ENCODE measurements at places on chromosomes 6 and 20. TPM values are rescaled to one million over a fixed set of nuclear protein-coding genes. Genes with fewer than 3 reads are reported as not detected.
A peak's percentile ranks its signal among the peaks of the same experiment; 100 is the strongest.

DNA sequence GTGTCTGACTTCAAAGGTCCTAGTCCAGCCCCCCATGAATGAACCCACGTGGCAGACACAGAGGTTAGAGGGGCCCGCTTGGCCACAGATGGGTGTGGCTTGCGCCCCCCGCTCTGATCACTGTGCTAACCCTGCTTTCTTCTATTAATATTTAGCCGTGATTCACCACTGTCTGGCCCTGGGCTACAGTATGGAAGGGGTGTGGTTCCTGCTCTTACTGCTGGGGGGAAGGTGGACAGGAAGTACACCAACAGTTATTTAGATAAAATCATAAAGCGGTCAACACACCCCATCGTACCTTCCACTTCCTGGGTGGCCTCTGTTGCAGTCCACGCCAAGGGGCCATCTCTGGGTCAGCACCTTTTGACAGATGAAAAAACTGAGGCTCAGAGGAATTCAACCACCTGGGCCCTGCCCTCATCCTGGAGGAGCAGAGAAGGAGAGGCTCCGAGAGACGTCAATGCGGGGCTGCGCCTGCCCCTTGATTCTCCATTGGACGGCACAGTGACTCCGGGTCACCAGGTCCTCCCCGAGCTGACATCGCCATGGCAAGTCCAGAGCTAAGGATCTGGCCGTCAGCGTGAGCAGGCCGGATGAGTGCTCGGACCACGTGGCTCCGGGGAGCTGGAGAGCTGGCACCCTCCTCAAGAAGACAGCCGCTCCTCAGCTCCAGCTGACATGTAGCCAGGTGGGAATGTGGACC lies 206.3 kb downstream of the PREX1 start:
- peak; percentile 29 for DNase-seq

SAMD5 gene
- 0.87 TPM for total RNA-seq

DNA sequence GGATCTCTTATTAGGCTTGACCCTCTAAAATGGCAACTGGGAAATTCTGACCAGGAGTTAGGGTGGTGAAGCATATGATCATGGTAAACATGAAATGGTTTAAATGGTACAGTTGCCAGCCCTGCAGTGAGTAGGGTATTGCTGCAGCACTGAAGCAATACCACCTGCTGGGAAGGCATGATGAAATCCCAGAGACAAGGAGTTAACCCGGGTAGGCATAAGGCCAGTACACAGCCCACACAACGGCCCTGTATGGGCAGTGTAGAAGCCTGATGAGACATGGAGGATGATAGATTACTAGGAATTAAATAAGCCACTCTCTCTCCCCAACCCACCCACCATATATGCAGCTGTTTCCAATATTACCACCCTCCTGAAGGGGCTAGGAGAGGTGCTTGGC lies 197.4 kb upstream of the MOCS1 start:
- no peak for DNase-seq

DNA sequence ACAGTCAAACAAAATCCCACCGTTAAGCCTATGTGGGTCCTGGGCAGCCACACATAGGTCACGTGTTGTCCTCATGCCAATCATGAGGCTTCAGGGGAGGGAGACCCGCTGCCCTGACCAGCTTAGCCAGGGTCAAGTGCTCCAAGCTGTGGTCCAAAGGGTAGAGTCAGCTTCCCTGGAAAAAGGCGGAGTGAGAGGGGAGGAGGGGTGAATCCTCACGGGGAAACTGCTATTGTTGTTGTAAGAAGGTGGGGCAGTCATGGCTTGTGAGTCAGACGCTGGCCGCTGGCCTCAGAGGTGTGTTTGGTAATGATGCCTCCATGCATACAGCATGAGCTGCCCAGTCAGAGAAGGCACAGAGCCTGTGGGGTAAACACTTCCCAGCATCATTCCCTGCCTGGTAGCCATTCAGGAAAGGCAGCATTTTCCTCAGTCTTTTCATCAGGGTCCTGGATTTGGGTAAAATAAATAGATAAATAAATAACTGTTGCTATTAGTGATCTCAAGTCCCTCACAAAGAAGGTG lies 8.7 kb downstream of the CST3 start:
- DNase-seq = peak; percentile 99

PPP1R14C gene
- 17.0 TPM for total RNA-seq

BNIP5 gene
- not detected for total RNA-seq

DNA sequence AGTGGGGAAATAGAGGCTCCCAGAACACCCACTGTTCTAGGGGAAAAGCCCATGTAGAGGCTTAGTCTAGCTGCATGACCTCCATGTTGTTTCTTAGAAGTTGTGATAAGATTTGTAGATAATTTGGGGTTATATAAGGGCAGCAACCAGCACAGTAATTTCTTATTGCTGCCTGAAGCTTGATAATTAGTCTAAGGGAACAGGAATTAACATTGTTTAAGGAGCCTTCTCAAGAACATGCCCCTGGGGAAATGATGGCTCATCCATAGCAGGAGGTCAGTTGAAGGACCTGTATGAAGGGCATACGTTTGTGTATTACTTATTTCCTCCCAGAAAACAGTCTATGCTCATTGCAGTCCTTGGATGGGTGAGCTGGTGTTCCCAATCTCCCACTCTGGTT lies 170.7 kb upstream of the SCGN start:
- DNase-seq = no peak

DNA sequence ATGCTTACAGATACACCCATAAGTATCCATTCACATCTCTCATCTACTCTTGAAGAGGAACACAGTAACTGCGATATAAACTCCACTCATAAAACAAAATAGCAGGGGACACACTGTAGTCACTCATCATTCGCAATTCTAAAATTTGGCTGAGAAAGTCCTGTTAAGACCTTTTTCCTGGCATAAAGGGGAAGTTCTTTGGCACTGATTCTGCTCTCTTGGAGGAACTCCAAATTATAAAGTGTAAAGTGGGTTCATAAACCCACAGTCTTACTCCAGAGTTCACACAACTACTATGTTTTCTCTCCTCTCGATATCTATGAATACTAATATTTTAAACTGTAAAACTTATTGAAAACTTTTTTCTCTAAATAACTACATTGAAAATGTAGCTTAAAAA lies 80.6 kb downstream of the ADGB start:
- no peak for DNase-seq

C6orf141 gene
- total RNA-seq = 2.4 TPM

CRISP2 gene
- total RNA-seq = 0.10 TPM

SLC26A8 gene
- not detected for total RNA-seq

GRCh38 chr6:147216915-147217314 lies 12.7 kb downstream of the STXBP5 start:
- no peak for DNase-seq

DNA sequence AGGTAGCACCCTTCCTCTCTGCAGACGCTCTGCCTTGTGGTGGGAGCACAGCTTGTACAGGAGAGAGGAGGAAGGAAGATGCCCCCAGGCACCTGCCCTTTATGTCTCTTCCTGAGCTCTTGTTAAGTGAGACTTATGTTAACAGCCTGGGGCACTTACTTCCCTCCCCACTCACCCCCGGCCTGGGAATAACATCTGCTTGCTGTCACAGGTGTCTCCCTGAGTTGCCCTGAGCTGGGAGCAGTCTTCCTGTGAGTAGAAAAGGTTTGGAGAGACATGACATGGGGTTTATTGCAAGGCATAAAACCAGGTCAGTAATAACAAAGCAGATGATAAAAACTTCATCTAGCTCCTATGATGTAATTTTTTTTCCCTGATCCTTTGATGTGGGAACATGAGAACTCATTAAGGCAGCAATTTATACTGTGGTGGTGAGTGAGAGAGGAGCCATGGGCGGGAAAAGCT lies 1.9 kb downstream of the SSTR4 start:
- no peak for DNase-seq

- no peak for DNase-seq
These were observed 248.9 kb upstream of the FOXQ1 start for GRCh38 chr6:1062786-1063545.

BPI gene
- total RNA-seq = not detected

TNNC2 gene
- not detected for total RNA-seq

GRCh38 chr6:95087394-95088097 lies 489.8 kb upstream of the MANEA start:
- DNase-seq = peak; percentile 87

IPCEF1 gene
- total RNA-seq = 1.7 TPM

- DNase-seq = peak; percentile 9
These were observed 30.4 kb downstream of the KCNQ2 start for GRCh38 chr20:63442100-63442493.

MYLK4 gene
- 0.52 TPM for total RNA-seq

- no peak for DNase-seq
These were observed 22.7 kb downstream of the SNAI1 start for GRCh38 chr20:50005471-50005981.

DNA sequence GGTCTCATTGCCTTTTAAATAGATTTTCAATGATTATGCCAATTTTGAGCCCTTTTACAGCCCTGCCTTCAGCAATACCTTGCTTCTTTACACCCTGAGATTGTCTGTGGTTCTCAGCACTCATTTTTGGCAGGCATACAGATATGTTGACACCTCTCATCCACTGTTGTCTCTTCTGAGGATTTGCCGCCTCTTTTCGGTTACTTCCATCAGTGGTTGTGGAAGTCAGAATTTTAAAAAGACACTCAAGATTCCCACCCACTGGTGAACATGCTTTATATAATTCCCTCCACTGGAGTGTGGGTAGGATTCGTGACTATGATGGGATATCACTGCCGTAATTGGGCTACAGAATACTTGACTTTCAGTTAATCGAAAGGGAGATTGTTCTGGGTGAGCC lies 37.4 kb upstream of the KIF13A start:
- no peak for DNase-seq

GRCh38 chr6:25706314-25707014 lies 48.1 kb upstream of the SLC17A4 start:
- DNase-seq = peak; percentile 60

RGL2 gene
- 34.5 TPM for total RNA-seq

- DNase-seq = no peak
These were observed 445.4 kb upstream of the DEFB115 start for GRCh38 chr20:30811885-30812671.

- no peak for DNase-seq
These were observed 45.2 kb downstream of the NEDD9 start for GRCh38 chr6:11187301-11187700.

DNA sequence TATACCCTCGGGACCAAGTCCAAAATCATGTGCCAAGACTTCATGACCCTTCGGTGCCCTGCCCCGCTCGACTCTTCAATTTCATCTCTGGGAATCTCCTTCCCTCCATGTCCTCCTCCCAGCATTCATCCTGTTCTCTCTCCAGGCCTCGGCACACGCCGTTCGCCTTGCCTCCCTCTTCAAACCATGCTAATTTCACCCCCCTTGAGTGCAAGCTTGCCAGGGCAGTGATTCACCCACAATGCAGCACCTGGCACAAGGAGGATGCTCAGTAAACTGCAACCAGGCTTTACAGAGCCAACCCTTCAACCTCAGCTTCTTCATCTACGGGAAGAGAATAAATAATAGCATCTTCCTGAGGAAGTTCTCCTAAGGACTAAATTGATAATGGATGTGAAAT lies 4.1 kb downstream of the KCNS1 start:
- DNase-seq = no peak

- DNase-seq = no peak
These were observed 79.6 kb downstream of the BCKDHB start for GRCh38 chr6:80186082-80186481.

TSHZ2 gene
- total RNA-seq = 0.30 TPM

GRCh38 chr20:1983301-1983700 lies 10.6 kb downstream of the PDYN start:
- DNase-seq = no peak

DNA sequence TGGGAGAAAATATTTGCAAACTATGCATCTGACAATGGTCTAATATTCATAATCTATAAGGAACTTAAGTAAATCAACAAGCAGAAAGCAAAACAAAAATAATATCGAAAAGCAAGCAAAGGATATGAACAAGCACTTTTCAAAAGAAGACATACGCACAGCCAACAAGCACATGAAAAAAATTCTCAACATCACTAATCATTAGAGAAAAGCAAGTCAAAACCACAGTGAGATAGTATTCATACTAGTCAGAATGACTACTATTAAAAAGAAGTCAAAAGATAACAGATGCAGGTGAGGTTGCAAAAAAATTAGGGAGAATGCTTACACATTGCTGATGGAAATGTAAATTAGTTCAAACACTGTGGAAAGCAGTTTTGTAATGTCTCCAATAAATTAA lies 410.2 kb downstream of the MMUT start:
- no peak for DNase-seq

- DNase-seq = no peak
These were observed 11.5 kb upstream of the SSR1 start for GRCh38 chr6:7324520-7324919.

GRCh38 chr6:94721459-94721858 lies 855.9 kb upstream of the MANEA start:
- no peak for DNase-seq

- DNase-seq = peak; percentile 54
These were observed 94.3 kb downstream of the TCP11 start for GRCh38 chr6:35046862-35047261.
